Retinal pigment epithelial cell (primary cell): ENCODE measurements at places on chromosomes 6 and 20.

GRCh38 chr20:11188843-11189603 is 515.2 kb upstream of the JAG1 start:
- DNase-seq = no peak

DNA sequence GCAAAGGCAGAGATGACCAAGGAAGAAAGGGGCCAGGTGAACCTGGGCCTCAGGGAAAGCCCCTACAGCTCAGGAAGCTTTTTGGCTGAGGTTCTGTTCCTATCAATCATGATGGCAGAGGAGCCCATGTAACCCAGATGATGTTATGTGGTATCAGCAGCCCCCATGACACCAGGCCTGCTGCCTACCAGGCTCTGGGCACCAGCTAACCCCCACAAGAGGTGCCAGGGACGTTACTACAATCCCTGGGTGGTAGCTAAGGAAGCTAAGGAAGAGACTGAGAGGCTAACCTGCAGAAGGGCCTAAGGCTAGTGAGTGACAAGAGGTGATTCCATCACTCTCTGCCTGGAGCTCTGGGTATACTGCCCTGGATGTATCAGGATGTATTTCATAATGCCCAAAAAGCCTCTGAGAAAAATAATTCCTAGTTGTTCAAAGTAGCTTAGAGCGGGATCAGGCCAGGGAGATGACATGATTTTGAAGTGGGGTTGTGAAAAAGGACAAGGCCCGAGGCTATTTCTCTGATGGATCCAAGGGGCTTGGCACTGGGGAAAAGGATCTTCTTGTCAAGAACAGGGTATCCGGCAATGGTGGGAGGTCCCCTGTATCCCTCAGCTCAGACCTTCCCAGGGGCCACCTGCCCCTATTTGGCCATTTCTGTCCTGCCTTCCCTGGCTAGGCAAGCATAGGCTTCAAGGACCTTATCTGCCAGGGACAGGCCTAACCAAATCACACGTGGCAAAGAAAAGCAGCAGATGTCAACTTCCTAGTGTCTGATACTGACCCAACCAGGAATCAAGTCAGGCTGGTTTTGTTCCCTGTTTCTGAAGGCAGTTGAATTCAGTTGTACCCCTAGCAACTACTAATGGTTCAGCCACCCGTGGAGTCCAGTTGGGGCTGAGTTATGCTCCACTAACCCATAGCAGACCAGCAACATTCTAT is 41.3 kb downstream of the PANK2 start:
- DNase-seq = no peak

DNA sequence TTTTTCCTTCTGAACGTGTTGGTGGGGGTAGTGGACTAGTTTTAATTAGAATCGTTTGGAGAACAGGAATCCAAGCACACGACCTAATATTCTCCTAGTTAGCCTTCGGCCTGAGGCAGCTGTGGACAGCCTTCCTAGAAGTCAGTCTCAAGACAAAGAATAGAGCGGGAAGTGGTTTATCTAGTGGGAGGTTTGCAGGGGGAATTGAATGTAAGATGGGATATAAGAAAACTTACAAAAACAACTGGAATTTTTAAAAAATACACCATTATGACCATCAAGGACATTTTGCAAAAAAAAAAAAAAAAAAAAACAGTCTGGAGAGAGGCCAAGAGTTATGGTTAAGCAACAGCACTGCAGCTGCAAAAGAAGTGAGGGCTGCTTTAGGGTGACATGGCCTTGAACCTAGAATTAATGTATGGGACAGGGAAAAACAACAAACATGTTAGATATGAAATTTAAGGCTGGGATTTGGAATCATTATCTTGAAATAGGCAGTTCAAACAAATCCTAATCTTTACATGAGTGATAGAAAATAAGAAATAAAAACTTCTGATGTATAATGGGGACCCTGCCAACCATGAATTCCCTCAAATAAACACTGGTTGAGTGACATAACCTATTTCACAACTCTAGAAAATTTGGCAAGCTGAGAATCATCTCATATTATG is 40.2 kb downstream of the PLAGL1 start:
- DNase-seq = no peak

- no peak for DNase-seq
Observed at GRCh38 chr6:122804962-122805485, 16.0 kb downstream of the SMPDL3A start.

GRCh38 chr6:153553627-153554026 is 422.5 kb upstream of the RGS17 start:
- no peak for DNase-seq

DNA sequence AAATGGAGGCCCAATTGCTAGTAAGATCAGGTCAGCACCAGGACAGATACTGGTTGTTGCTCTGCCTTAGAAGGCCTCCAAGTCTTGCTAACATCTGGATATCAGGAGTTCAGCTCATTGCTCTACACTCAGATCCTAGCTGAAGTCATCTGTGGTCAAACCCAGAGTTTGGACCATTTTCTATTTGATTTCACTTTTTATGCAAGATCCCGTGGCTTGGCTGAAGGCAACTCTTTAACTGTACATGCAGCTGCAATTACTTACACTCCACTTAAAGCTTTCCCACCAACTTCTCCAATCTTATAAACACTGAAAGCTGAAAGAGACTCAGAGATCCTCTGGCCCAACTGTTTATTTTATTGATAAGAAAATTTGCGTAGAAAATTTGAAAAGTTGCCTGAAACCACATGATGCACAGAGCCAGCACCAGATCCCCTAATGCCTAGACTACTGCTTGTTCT is 2.7 kb downstream of the SLC17A2 start:
- no peak for DNase-seq

GRCh38 chr6:126170978-126171382 is 168.9 kb upstream of the CENPW start:
- no peak for DNase-seq

DNA sequence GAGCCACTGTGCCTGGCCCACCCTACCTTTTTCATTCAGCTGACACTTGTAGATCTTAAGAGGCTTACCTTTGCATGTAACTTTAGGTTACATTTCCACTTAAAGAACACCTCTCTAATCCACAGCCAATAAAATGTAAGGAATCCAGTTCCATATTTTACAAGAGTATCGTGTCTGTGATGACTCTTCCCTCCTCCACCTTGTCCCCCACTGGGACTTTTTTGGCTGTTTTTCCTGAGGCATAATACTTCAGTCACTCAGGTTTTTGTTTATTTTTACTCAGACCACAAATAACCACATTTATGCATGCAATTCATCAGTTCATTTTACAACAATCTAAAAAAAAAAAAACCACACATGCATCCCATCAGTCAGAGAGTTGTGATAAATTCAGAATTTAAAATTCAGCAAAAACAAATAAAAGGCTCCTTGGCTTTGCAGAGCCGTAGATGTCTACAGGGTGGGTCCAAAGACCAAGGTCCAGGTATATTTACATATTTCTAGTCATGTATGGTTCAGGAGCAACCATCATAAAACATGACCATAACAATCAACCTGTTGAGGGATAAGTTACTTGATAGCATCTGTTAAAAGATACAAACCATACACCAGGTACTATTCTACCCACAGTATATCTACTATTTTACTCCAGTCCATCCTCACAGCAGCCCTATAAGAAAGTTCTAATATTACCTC is 9.9 kb downstream of the ATXN1 start:
- DNase-seq = no peak

DNA sequence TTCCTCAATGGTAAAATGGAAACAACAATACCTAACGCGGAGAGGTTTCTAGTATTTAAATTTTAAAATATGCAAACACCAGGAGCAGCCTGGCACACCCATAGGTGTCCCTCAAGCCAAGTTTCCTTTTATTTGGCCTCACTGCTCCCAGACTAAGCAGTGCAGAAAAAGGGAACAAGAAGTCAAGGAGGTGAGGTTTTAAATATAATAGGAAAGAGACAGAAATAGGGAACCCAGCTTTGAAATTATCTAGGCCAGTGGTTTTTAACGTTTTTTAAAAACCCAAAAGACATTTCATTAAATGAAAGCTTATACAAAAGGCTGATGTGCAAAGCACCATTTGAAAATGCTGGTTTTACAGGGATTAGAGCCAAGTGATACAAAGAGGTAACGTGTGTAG is 109.6 kb downstream of the SLC22A3 start:
- no peak for DNase-seq

GRCh38 chr6:131561925-131562707 is 10.9 kb upstream of the ARG1 start:
- no peak for DNase-seq
